EH (cell line): ENCODE measurements at places on chromosomes 12 and 14.

GRCh38 chr12:108507971-108508642 is 7.0 kb upstream of the FICD start:
- no peak for DNase-seq

DNA sequence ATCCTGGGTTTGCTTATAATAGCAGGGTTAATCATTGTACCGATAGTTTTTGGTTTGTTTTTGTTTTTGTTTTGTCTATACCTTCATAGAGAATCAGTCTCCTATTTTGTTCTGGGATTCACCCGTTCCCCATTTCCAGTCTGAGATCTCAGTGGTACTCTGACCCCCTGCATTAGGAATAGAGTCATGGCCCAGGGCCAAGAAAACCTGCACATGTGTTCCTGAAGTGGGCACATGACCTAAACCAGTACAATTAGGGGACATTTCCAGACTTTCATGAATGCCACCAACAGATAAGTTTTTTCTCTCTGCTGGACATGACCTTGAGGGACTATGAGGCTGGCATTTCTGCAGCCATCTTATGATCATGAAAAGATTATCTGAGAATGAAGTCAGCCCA is 52.5 kb downstream of the MRPL42 start:
- DNase-seq = no peak

DNA sequence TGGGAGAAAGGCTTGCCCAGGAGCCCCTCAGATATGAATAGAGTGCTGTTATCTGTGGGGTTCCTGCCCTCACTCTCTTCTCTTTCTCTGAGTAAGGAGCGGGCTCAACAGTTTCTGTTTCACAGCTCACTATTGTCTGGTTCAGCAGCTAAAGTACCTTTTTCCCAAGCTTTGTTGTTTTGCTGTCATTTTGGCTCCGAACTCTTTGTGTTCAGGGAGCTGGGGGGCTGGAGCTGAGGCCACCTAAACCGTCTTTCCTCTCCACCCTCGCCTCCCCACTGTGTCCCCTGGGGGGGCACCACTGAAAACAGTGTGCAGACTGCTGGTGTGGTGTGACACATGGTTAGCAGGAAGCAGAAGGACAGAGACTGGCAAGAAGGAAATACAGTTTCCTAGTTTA is 51.4 kb downstream of the FBXW8 start:
- no peak for DNase-seq

DNA sequence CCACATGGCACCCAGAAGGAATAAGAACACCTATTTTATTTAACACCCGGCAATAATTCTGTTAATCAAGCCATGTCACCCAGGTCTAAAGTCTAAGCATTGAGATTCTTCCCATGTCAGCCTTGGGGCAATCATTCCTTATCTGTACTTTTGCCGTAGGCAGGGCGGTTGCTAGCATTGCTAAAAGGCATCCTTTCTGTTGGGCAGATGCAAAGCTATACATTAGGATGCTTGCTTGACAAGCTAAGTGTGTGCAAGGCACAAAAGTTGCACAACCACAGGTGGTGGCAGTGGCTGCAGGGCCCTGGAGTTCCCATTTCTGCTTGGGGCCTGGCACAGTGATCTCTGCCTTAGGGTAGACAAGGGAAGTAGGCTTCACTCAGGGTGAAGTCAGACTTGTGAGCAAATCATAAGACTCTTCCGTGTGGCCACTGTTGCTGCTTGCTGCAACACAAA is 12.5 kb upstream of the GALNT6 start:
- no peak for DNase-seq

- no peak for DNase-seq
These were observed 653.3 kb upstream of the MIS18BP1 start for GRCh38 chr14:45906257-45906656.

DNA sequence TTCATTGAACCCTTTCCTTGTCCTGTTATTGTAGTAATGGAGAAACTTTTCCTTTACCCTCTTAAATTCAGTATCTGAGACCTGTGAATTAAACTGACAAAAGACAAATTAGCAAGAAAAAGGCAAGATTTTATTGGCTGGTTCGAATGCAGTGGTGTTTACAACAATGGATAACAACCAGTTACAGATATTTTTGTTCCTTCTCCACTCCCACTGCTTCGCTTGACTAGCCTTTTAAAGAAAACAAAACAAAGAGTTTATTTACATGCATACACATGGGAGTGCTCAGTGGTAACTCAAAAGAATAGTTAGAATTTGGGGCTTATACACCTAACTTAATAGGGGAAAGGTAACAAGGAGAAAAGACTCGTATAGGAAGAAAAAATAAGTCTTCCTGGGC is 37.0 kb upstream of the HECTD1 start:
- no peak for DNase-seq

DNA sequence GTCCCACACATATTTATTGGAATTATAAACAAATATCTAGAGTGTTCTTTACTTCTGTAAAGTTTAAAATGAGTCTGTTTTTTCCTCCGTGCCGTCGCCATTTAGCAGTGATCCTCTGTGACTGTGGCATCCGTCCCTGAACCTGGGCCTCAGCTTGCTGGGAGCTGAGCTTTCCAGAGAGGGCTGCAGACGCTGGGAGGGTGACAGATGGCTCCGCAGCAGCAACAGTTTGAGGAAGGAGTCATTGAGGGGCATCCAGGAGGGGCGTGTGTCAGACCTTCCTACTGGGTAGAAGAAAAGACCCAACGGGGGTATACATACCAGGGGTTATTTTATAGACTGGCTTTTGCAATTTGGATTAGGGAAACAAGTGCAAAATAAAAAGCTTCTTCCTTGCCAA is 47.9 kb downstream of the NEUROD4 start:
- no peak for DNase-seq

DNA sequence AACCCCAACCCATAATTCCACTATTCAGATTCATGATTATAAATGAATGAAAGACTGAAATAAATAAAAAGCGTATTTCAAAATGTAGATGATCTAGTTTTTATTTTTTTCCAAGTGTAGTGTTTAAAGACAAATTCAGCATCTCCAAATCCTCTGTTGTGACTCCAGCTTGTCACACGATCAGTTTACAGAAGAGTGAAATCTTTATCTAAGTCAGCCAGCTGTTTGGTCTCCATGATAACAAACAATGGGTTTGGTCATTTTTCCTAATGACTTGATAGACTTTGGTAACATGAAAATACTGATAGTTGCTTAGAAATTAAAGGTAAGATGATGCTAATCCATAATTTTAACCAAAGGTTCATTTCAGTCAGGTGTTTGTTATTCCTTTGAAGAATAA is 114.5 kb upstream of the RASSF8 start:
- no peak for DNase-seq

- no peak for DNase-seq
These were observed 212.9 kb upstream of the CRY1 start for GRCh38 chr12:107306141-107306659.

GRCh38 chr12:64058541-64059265 is 163.4 kb downstream of the KICS2 start:
- DNase-seq = no peak

GRCh38 chr14:96203116-96203515 is 1.5 kb upstream of the BDKRB2 start:
- DNase-seq = no peak

DNA sequence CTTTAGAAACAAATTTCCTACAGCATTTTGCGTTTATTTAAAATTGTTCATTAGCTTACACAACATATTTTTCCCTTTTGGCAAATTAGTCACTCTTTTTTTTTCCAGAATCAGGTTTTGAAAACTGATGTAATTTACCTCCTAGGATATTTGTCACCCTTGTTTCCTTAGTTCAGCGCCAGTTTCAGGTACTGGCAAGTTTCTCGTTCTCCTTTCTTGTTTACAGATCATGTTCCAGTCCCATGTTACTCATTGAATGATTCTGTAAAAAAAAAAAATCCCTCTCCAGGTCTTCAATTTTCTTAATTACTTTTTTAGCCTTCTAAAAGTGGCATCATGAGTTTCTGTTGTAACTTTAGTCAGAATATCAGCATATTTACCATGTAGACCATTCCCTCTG is 2.7 kb downstream of the PPP4R4 start:
- DNase-seq = no peak

- peak; percentile 86 for DNase-seq
These were observed 3.4 kb downstream of the BMP4 start for GRCh38 chr14:53953002-53953827.

DNA sequence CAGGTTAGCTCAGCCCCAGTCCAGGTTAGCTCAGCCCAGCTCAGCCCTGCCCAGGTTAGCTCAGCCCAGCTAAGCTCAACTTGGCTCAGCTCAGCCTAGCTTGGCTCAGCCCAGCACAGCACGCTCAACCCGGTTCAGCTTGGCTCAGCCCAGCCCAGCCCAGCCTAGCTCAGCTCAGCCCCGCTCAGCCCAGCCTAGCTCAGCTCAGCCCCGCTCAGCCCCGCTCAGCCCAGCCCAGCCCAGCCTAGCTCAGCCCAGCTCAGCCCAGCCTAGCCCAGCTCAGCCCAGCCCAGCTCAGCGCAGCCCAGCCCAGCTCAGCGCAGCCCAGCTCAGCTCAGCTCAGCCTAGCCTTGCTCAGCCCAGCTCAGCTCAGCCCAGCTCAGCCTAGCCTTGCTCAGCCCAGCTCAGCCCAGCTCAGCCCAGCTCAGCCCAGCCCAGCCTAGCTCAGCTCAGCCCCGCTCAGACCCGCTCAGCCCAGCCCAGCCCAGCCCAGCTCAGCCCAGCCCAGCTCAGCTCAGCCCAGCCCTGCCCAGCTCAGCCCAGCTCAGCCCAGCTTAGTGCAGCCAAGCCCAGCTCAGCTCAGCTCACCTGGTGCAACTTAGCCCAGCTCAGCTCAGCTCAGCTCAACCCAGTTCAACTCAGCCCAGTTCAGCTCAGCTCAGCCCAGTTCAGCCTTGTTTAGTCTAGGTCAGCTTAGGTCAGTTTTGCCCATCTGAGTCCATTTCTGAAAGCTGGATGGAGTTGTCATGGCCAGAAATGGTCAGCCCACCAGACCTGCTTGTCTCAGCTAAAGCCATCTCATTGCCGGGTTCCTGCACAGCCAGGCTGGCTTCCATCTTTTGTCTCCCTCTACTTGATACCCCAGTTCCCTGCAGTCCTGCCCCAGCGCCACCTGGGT is 333.6 kb downstream of the TMEM121 start:
- no peak for DNase-seq

DNA sequence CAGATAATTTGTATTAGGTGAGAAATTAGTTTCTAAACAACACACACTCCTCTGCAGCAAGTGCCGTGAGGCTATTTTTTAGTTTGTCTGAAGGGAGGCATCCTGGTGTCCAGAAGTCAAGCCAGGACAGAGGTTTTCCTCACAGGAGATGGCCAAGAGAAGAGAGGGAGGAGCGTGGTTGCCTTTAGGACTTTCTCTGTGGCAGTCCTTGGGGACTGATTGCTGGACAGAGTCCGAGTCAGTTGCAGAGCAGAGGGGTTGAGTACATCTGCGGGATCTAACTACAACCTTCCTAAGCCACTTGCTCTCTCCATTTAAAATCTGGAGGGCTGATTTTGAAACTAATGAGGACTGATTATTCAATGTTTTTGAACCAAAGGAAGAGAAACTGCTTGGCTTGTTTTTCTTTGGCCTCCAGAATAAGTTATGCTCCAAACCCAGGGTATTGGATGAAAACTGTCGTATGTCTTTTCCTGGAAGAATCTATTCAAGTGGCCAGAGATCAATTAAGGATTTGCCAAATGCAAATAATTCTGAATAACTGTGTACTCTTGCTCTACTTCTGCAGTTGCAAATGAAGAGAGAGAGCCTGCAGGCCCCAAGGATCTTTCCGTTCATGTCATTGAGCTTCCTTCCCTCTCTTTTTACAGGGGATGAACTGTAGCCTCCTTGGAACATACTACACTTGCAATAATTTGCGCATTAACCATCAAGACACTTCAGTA is 1.2 kb downstream of the SLCO1C1 start:
- DNase-seq = no peak

GRCh38 chr12:80935111-80935510 is 2.6 kb downstream of the LIN7A start:
- DNase-seq = no peak

GRCh38 chr12:109625131-109625559 is 51.6 kb downstream of the MVK start:
- peak; percentile 49 for DNase-seq

DNA sequence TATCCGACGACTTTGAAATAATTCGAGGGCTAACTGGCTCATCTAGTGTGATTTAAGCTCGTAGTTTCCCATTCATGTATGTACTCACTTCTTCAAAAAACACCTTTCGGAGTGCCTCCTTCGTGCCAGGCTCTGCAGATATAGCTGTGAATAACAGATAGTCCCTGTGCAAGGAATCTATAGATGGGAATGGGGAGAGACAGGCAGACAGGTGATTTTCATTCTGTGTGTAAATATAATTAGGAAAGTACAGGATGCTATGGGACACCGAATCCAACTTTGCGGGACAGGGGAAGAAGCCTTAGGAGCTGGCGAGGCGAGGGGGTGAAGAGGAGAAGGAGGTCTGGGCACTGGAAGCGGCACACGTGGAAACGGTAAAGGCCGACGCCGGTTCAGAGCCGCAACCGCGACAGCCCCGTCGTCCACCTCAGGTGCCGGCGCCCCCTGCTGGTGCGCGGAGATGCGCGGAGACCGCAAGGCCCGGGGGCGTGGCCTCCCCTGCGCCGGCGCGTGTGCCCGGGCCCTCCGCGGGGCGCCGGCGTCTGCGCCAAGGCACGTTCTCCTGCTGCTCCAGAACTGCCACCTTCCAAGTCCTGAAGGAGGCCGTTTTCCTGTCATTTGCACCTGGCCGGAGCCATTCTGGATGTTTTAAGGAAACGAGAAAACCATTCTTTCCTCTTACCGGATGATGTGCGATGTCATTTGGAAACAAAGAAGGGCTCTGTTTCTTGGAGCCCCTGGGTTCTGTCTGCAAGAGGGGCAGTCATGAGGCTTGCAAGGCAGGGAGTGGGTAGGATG is 18.0 kb upstream of the CACNA1C start:
- DNase-seq = peak; percentile 78

GRCh38 chr12:114680604-114681069 is 3.3 kb downstream of the TBX3 start:
- peak; percentile 50 for DNase-seq

DNA sequence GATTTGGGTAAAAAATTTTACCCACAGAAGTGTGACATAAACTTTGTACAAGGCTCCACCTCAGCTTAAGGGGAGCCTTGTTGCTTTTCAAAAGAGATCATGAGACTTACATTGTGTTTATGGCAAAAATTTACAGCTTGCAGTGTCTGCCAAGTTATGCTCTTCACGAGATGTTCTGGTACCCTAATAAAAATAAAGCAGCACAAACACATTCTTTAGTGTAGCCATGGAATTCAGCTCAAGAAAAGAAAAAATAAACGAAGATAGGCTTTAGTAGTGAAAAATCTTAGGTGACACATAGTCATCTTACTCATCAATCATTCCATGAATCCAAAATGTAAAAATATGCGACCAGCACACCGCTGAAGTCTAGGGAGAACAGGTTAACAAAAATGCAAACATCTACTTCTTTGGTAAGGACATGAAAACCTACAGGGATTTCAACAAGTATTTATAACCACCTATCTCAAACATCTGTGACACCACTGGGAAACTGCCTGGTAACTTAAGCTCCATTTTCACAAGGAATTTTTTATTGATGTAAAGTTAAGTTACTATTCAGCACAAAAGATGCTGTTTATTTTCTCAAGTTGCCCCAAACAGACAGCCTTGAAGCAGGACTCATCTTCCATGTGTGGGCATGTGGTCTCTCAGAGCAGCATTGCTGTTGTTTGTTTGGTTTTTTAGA is 32.9 kb downstream of the DMAC2L start:
- DNase-seq = peak; percentile 86

GRCh38 chr14:66056268-66056907 is 429.8 kb upstream of the CCDC196 start:
- no peak for DNase-seq

GRCh38 chr12:115984616-115985015 is 292.9 kb downstream of the MED13L start:
- DNase-seq = no peak

- DNase-seq = peak; percentile 15
These were observed 46.0 kb upstream of the CHST11 start for GRCh38 chr12:104410786-104411185.

GRCh38 chr14:70771781-70772212 is 37.5 kb downstream of the MAP3K9 start:
- no peak for DNase-seq
